ENCODE measurements at places on chromosomes 12 and 14.

GRCh38 chr12:62259631-62259992 is 592 bp upstream of the USP15 start:
- no peak for DNase-seq

GRCh38 chr12:124888260-124888659 is 24.6 kb upstream of the SCARB1 start:
- no peak for DNase-seq

DNA sequence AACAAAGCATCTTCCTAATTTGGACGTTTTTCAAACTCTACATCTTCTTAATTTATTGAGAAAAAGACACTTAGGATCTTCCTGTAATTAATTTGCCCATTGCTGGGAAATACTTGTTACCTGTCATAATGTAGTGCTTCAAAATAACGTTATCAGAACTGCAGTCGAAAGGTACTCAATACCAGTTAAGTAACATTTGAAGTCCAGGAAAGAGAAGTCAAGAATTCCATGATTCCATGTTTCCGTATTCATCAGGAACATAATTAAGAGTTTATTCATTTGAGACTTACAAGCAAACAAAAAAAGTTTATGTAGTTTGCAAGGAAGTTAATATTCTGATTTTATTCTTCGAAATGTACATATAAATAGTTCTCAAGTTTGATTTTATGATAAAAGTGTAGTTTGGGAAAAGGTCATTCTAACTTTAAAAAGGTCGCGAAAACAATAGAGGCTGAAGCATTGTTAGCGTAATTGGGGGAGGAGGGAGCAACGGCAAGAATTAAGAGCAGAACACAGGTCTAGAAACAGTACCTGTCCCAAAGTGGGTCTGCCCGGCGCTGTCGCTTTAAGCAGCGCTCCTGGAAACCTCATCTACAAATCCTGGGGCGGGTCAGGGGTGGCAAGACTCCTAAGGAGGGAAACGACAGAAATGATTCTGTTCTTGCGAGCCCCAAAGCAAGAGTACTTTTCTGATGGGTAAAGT is 1.2 kb upstream of the KCNMB4 start:
- DNase-seq: no peak

GRCh38 chr12:9750276-9751203 is 10.2 kb downstream of the CD69 start:
- DNase-seq: peak; percentile 51

- no peak for DNase-seq
Observed at GRCh38 chr12:16675438-16675837, 69.5 kb upstream of the LMO3 start.

GRCh38 chr12:106149096-106149784 is 10.5 kb upstream of the NUAK1 start:
- no peak for DNase-seq

DNA sequence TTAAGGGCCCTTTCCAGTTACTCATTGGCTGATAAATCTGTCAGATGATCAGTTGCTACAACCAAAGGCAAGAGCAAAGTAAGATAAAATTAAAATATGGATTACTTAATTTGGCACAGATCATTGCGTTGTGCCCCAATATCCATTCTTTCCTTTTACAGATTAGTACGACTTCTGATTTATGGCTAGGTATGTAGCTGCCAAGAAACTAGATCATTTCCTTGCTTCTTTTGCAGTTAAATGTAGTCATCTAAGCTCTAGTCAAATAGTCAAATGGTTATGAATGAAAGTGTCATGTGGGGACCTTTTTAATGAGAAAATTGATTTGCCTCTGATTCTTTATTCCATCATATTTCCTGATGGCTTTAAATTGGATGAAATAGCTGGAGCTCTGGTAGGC is 1039.9 kb upstream of the FLRT2 start:
- no peak for DNase-seq

- DNase-seq: no peak
Observed at GRCh38 chr12:22333186-22333712, 1.3 kb downstream of the ST8SIA1 start.

DNA sequence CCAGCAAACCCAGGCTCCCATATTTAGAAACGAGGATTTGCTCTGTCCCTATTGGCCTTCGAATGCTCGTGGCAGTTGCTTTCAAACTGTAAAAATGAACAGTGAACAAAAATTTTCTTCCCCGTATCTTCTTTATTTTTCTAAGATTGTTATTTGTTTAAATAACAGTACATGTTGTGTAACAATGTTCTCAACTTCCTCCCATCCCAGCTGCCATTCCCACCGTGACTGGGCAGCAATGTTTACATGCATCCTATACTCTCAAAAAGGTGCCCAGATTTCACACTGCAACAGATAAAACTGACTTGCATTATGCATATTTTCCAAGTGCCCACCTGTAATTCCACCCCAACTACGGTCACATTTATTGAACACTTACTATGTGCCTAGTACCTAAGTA is 12.8 kb downstream of the VCPKMT start:
- DNase-seq: no peak

- DNase-seq: no peak
Observed at GRCh38 chr14:102586420-102587104, 5.9 kb upstream of the RCOR1 start.

- no peak for DNase-seq
Observed at GRCh38 chr12:67006610-67007009, 262.5 kb upstream of the CAND1 start.

DNA sequence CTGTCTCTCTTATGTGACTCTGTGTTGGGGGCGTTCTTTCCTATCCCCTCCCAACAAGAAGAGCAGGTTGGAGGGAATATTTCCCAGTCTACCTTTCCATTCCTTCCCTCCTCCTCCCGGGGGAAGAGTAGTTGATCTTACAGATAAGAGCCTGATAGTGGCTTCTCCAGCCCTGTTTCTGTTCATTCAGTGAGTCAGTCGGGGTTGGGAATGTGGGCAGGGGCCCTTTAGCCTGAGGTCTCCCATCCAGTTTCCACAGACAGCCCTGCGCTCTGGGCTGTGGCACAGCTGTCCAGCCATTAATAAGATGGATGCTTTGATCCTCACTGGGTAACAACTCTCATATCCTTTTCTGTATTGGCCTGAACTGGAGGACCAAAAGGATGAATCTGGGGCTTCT is 18.1 kb upstream of the PPP1R1A start:
- no peak for DNase-seq

GRCh38 chr14:100045642-100046344 is 19.4 kb upstream of the EVL start:
- no peak for DNase-seq

DNA sequence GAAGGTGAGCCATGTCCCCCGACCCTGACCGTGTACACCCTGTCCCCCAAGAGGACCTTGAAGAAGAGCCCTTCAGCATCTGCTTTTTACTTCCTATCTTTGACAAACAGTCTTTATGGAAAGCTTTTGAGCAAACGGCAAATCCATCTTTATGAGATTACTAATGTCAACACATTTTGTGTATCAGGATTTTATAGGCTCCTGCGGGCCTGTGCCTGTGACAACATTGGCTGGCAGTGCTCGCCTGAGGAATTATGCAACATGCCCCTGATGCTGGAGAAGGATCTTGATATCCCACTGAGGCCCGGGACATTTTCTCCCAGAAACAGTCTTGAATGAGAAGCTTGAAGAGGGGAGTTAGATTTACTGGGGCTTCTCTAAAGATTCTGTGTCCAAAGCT is 416.5 kb downstream of the NRXN3 start:
- no peak for DNase-seq

DNA sequence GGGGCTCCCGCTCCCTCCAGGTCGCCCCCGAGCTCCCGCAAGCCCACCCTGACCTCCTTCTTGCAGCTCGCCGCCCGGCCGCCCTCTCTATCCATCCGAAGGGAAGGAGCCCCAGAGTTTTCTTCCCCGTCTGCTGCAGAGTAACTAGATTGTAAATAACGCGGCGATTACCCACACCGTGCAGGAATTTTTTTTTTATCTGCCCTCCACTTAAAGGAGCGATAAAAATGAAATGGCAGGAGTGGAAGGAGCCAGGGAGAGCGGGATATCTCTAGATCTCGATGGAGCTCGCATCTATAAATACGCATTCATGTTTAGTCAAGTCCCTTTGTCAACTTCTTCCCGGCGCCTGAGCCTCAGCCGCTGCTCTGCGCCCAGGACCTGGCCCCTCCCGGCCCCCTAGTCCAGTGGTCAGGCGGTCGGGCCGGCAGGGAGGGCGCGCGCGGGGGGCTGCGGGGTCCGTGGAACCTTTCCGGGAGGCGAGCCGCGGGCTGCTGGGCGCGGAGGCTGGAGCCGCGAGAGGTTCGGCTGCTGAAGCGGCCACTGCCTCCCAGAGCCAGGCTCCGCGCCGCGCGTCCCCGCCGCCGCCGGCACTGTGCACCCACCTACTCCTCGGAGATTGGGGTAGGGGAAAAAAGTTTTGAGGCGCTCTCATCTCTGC is 386.0 kb downstream of the BCAT1 start:
- DNase-seq: peak; percentile 20

- no peak for DNase-seq
Observed at GRCh38 chr14:86935241-86935885, 1057.6 kb downstream of the GALC start.

DNA sequence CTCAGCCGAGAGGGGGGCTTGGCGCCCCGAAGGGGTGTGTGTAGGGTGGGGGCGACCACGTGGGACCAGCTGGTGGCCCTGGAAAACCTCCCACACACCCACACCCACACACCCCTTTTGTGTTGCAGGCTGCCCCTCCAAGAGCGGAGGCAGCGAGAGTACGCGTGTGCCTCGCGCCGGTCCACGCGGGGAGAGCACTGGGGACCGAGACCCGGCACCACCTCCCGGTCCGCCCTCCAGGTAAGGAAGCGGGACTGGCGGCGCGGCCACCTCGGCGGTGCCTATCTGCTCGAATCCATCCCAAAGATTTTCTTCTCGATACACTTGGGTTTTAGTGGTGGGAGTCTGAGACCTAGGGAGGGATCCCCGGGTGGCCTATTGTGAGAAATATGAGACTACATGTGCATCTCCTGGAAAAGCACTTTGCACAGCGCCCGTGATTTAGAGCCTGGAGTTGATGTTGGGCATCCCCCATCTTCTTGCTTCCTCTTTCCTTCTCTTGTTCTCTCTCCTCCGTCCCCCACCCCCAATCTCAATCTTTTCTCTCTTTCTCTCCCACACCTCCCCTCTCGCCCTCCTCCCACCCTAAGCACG is 393 bp downstream of the SYT1 start:
- DNase-seq: peak; percentile 2

GRCh38 chr12:132338781-132339180 is 9.4 kb upstream of the GALNT9 start:
- DNase-seq: no peak

DNA sequence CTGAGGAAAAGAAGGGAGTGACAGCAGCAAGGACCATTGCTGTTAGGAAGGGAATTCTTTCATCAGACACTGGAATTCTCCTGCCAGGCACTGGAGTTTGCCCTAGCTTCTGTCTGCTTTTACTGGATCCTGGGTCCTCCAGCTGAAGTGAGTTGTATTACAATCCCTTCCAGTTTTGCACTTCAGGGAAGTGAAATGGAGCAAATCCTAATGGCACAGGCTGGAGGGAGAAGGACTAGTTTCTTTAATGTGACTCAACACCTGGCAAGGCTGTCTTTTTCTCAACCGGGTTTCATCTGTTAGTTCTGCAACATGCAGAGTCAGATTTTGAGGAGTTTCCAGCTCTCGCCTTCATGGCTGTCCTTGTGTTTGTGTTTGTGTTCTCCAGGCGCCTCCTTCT is 45.8 kb downstream of the ETV6 start:
- DNase-seq: no peak

- DNase-seq: no peak
Observed at GRCh38 chr12:123522164-123522563, 11.4 kb downstream of the RILPL1 start.

DNA sequence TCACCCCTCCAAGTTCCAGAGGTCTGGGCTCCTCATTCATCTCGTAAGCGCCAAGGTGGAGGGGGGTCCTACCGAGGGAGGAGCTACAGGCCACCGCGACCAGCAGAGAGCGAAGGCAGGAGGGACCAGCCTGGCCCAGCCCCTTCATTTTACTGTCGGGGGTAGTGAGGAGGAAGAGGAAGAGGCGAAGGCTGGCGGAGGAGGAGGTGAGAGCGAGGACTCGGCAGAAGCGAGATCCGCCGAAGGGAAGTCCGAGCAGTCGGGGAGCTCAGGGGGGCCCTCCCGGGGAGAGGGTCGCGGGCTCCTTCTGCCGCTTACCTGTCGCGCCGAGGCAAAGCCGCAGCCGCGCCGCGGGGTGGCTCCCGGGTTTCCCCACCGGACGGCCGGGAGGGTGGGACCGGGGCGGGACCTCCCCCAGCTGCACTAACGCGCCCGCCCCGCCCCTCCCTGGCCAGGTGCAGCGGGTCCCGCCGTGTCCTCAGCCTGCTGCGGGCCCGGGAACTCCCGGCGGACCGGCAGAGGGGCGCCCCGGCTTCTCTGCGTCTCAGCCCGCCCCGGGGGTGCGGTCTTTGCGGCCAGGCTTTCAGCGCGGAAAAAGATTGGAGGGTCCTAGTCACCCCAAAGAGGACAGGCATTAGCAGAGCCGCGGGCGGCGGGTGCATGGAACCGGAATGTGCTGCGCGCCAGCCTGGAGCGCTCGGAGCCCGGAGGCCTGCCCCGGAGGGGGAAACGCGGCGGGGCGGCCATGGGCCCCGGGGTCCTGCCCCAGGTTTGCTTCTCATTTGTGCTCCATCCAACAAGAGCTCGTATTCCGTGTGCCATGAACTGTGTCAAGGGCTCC is at the start of gene GALNT6:
Gene GALNT6 (minus strand): TSS at position 124 of the 841 bp plus-strand sequence. CDS start 11,625 bp downstream, outside the sequence.
- no peak for DNase-seq

DNA sequence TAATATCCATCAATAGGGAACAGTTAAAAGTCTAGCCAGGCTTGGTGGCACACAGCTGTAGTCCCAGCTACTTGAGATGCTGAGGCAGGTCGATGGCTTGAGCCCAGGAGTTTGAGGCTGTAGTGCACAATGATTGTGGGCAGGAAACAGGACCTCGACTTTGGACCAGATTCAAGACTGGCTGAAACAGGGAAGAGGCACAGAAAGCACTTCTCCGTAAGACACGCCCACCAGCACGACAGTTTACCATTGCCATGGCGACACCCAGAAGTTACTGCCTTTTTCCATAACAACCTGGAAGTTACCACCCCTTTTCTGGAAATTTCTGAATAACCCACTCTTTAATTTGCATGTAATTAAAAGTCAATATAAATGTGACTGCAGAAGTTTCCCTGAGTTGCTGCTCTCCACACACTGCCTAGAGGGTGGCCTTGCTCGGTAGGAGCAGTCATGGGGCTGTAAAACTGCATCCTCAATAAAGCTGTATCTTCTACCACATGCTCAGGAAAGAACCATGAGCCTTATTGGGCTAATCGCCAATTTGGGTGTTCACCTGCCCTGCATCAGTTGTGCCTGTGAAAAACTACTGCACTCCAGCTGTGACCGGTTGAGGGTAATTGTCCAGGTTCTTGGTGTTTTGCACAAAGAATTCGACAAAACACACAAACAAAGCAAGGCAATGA is 4.6 kb upstream of the LRRC23 start:
- no peak for DNase-seq

GRCh38 chr12:45182511-45182910 is 33.4 kb upstream of the ANO6 start:
- no peak for DNase-seq

DNA sequence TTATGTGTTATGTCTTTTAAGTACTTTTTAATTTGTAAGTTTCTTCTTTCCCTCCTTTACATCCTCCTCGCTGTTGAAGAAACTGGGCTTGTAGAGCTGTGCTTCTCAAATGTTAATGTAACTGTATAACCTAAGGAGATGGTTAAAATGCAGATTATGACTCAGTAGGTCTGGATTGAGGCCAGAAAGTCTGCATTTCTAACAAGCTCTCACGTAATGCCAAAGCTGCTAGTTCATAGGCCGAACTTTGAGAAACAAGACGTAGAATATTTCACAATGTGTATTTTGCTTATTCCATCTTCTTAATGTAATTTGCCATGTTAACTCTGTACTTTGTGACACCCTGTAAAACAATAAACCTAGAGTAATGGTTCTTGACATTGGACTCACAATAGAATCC is 193.3 kb upstream of the SYT1 start:
- no peak for DNase-seq

GRCh38 chr14:104869669-104870367 is 4.8 kb downstream of the CEP170B start:
- no peak for DNase-seq

Data from NCI-H1694 (cell line).